LoVo (cell line): ENCODE measurements at places on chromosomes 6 and 20.

GRCh38 chr6:35724059-35724458 lies 12.8 kb upstream of the ARMC12 start:
- no peak for DNase-seq

GRCh38 chr20:32439132-32439829 lies 81.2 kb downstream of the ASXL1 start:
- no peak for DNase-seq

DNA sequence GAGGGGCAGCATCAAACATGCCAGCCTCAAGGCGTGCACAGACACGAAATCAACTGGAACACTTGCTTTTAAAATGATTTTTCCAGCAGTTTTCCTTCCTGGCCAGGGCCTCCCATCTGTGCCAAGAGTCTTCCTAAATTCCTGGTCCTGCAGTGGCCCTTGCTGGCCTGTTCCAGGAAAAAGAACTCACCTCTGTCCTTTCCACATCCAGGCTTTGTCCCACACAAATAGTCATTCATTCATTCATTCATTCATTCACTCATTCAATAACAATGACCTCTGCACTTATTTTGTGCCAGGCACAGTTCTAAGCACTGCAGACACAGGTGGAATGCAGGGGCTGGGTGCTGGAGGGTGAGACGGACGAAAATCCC lies 89.0 kb upstream of the CCDC167 start:
- DNase-seq: no peak

- DNase-seq: no peak
Observed at GRCh38 chr6:116395647-116396046, 24.9 kb downstream of the DSE start.

GRCh38 chr6:20712011-20712410 lies 177.8 kb downstream of the CDKAL1 start:
- DNase-seq: no peak

DNA sequence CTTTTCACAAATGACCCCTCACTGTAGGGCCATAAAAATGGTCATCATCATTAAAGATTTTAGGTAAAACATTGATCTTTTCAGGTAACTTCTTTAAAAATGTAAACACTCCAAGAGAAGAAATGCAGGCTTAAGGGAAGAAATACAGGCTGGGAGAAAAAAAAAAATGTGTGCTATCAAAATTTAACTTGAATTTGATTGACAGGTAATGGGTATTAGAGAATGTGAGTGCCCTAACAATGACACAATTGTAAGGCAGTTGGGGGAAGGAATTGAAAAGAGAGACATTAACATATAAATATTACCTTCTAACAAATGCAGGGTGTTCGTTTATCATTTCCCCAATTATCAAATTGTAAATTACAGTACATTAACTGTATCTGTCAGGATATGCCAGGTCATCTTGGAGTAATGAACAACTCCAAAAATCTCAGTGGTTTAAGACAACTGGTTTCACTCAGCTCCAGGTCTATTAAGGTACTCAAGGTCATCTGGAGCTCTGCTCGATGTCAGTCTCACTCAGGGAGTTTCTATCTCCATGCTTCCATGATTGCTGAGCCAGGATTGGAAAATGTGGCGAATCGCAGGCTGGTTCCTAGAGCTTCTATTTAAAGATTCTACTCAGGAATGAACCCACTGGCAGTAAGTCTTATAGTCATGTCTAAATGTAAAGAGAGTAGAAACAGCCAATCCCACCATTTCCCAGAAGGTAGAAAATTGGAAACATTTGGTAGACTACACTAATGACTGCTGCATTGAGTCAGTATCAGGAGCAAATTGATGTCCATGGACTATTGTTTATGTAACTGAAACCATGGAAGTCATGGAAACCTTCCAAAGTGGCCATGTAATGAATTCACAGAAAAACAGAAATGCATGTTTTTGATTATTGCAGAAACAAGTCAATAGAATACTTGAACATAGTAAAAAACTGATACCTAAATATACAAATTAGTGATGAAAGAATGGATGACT lies 55.6 kb downstream of the FRK start:
- no peak for DNase-seq
